Activated CD4-positive, alpha-beta T cell treated with anti-CD3 and anti-CD28 coated beads, Interleukin-2, amount 50 U/mL, for 4 hours (primary cell): ENCODE measurements at places on chromosomes 3 and 15.
A peak's percentile ranks its signal among the peaks of the same experiment; 100 is the strongest.

- DNase-seq: no peak
Observed at GRCh38 chr3:23294770-23295387, 91.8 kb downstream of the UBE2E2 start.

DNA sequence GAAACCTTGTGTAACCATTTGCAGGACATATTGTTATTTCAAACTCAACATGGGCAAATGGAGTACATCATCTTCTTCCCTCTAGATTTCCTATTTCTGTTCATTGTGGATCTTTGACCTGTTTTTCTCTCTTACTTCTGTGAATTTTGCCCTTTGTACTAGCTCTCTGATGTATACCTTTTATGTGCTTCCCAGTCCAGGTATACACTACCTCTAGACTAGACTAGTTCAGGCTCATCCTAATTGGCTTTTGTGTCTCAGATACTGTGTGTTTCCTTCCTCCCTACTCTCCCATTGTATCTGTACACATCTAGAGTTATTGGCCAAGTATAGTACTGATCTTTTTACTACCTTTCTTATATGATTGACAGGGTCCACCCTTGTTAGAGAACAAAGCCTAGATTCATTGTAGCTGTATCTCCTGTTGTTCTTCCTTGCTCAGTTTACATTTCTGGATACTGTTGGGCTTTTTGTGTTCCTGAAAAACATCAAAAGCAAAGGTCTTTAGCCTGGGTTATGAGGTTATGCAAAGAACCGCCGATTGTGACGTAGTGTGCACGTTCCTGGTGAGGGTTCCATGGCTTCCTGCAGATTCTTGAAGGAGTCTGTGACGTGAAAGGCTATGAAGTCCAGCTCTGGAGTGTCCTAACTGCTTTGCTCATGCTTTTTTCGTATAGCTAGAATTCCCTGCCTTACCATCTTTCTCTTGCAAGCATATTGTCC, 167.4 kb downstream of the KLHL25 start:
- no peak for DNase-seq

DNA sequence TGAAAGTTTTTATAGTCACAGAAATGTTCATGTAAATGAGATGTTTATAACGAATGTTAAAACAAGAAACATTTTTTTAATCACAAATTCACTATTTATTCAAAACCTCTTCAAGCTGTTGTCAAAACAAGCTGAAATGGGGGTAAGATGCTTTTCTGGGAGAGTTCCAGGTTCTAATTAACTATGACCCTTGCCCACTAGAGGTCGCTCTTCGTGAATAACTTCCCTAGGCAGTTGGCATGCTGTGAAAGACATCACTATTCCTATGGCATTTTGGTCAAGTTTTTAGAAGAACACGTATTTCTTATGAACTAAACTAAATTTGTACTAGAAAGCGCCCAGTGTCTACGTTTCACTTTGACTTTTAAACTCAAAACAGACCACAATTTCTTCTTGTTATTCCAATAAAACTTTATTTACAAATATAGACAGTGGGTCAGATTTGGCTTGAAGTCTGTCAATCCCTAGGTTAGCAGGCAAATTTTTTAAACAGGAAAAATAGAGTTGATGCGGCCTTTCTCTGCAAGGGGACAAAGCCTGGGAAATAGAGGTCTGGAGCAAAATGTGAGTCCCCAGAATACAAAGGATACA, 62.8 kb upstream of the CMTM8 start:
- DNase-seq: peak; percentile 44

GRCh38 chr3:45870099-45870498, 16.2 kb upstream of the CCR9 start:
- DNase-seq: peak; percentile 49

- no peak for DNase-seq
Observed at GRCh38 chr3:137464341-137464740, 299.8 kb upstream of the SOX14 start.

- no peak for DNase-seq
Observed at GRCh38 chr3:32200992-32201758, 37.3 kb upstream of the CMTM8 start.

- no peak for DNase-seq
Observed at GRCh38 chr3:169886671-169887070, 16.9 kb upstream of the LRRC31 start.

GRCh38 chr15:42591238-42591934, 16.0 kb downstream of the STARD9 start:
- no peak for DNase-seq

DNA sequence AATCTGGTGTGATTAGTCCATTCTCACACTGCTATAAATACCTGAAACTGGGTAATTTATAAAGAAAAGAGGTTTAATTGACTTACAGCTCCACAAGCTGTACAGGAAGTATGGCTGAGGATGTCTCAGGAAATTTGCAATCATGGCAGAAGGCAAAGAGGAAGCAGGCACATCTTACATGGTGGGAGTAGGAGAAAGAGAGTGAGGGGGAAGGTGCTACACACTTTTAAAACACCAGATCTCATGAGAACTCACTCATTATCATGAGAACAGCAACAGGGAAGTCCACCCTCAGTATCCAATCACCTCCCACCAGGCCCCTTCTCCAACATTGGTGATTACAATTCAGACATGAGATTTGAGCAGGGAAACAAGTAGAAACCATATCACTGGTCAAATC, 24.0 kb upstream of the ACP3 start:
- DNase-seq: no peak

GRCh38 chr15:68106656-68107055, 52.5 kb downstream of the PIAS1 start:
- no peak for DNase-seq

GRCh38 chr3:117853923-117854668, 1144.5 kb downstream of the TUSC7 start:
- DNase-seq: no peak

GRCh38 chr3:107133891-107134290, 243.3 kb upstream of the CCDC54 start:
- DNase-seq: no peak

DNA sequence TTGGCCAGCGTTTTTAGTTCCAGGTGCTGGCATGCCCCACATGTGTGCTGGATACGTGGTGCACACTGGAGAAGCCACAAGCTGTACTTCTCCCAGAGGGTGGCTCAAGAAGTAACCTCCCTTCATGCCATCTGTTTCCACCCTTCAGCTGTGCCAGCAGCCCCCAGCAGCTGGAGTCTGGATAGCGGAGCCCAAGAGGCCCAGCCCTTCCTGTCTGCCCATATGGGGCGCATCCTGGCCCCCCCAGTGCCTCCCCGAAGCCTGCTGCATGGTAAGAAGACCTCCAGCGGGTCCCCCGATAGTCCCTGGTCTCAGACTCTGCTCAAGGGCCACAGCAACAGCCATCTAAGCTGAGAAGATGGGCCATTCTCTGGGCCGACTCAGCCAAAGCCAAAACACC, 5.8 kb upstream of the MANF start:
- DNase-seq: no peak

DNA sequence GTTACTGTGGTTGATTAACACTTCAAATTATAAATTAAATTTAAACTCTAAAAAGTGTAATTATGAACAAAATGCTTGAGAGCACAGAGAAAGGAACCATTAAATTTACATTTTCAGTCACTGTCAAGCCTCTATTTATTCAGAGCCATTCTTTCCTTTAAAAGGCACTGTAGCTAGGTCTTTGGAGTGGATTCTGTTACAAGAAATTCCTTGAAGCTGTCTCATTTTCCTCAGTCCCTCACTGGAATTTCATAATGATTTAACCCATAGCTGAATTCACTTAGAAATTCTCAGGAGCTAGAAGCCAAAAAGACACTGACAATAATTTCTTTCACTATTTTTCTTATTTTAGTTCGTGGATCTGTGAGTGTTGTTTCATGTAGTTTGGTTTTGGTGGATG, 81.2 kb upstream of the TCF12 start:
- no peak for DNase-seq

DNA sequence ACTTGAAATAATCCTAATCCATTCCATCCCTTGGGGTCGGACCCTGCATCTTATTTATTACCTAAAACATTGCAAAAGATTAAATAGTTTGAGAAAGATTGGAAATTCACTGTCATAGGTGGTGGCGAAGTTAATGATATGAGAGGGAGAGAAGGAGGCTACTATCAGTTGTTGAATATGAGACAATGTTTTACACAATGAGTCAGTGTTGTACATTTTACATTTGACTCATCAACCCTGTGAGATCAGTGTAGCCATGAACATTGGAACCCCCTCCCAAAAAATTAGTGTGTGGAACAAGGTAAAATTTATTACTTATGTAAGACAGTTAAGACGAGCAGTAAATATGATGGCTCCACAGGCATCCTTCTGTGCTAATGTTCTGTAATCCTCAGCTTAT, 384.3 kb downstream of the MCTP2 start:
- DNase-seq: no peak

DNA sequence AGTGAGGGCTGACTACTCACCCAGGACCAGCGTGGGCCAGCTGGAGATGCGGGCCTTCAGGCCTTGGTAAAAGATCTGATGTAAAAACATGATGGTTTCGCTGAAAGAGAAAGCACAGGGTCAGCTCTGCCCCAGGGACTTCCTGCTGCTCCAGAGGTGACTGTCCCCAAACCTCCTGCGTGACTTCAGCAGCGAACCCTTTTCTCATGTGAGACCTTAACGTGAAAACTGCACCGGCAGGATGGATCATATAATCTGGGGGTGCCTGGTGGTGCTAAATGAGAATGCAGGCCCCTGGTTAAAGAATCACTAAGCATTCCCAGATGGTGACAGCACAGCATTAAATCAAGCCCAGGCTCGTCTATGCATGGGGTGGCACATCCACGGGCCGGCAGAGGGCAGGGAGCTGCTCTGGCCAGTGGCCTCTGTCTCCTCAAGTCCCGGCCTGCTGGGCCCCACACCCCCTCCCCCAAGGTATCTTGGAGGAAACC, 55.4 kb downstream of the RASGRF1 start:
- no peak for DNase-seq

GRCh38 chr15:76566276-76566675, 229.7 kb downstream of the ISL2 start:
- DNase-seq: no peak

GRCh38 chr3:81952141-81952540, 190.7 kb upstream of the GBE1 start:
- no peak for DNase-seq

GRCh38 chr3:160480931-160481330, 31.3 kb upstream of the TRIM59 start:
- no peak for DNase-seq

DNA sequence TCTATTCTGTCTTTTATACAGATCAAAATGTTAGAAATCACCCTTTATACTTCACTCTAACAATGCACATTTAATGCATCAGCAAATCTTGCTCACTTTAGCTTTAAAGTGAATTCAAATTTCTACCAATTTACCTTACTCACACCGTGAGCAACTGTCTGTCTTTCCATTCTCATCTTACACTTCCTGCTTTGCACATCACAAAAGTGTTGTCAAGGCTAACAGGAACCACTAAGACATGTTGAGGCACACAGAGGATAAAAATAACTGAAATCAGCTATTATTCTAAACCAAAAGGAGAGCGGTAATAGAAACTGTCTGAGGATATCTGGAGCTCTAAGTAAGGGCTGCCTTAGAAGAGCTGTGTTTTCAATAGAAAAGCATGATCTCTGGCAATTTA, 519.9 kb downstream of the ZBBX start:
- no peak for DNase-seq

DNA sequence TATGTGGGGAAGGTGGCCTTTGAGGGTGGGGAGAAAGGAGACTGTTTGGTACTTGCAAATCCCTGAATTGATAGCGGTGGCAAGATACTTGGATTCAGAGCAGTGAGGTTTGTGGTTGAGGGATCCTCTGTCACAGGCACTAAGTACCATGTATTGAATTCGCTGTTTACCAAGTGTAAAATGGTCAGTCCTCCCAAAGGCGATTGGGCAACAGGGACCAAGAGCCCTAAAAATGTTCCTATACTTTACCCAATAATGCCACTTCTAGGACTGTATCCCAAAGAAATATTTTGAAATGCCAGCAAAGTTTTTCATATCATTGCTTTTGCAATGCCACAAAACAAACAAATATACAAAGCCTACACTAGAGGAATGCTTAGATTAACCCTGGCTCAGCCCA, 43.4 kb upstream of the MRPS22 start:
- no peak for DNase-seq
